Dermis blood vessel endothelial cell (primary cell): ENCODE measurements at places on chromosomes 3 and 15. TPM values are rescaled to one million over a fixed set of nuclear protein-coding genes. Genes with fewer than 3 reads are reported as not detected.

DNA sequence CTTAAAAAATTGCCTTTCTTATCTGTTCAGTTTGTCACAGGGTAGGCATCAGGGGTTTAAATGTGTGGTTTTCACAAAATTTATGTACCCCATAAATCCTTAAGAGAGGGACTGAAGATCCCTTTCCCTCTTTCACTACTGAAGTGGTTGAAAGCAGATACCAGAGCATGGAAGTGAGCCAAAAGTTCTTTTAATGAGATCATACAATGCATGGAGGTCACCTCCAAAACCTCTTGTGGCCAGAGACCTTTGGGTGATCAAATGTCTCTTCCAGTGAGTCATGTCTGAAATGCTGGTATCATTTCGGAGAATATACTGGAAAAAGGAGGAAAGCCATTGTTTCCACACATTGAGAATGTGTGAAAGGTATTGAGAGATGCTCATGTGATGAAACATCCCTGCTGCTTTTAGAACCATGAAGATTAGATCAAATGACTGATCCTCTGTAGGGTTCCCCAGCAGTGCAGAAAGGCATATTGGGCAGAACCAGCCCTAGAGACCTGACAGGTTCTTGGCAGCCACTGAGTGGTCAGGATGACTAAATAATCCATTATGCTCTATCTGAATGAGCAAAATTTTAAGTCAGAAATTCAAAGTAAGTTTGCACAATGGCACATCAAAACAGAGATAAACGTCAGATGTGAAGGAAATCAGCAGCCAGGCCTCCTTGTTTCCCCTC, 165.8 kb upstream of the SLC2A2 start:
- DNase-seq = peak; percentile 87

DNA sequence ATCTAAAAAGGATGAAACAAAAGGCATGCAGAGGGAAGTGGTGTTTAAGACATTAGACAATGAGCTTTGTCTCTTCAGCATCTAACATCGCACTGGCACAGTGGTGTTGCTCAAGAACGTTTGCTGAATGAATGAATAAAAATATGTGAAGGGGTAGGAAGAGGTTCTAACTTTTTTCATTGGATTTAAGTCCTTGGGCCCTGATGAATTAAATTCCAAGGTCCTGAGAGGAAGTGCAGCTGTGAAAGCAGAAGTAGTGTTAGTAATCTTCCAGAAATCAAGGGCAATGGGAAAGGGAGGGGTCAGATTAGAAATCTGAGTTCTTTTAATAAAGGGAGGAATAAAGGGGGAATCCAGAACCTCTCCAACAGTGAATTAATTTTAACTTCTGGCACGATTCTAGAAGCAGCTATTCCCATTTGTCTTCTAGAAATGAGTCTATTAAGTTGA, 29.6 kb downstream of the TLNRD1 start:
- peak; percentile 48 for DNase-seq

DNA sequence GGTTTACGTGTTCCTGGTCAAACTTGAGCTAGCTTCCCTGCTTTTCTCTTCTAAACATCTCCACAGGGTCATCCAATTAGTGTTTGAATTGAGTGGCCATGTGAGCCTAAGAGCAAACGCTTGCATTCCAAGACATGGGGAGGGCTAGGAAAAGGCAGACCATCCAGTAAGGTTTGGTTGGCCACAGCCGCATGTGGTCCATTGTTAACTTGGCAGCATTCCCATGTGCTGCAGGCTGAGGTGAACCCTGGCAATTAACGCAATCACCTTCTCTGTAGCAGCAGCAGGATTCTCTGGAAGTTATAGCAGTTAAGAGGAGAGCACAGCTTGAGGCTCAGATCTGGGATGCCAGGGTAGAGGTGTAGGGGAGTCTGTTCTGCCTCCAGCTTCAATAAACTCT, 502.2 kb upstream of the LMCD1 start:
- no peak for DNase-seq

- DNase-seq = peak; percentile 91
Observed at GRCh38 chr3:128095222-128095703, 28.3 kb downstream of the RUVBL1 start.

DNA sequence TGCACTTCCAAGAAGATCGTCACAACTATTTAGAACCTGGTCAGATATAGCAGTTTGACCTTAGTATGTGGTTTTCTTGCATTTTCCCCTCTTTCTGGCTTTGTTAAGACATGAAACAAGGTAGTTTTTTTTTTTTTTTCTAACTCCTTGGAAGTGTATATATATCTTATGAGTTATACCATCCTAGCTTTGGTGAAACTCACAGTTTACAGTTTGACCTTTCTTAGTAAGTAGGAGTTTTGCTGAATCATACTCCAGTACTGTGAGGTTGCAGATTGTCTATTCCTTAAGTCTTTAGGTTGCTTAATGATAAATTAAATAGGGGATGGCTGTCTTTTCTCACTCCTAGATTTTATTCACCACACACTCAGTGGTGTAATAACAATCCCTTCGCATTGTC, 325.0 kb downstream of the RBMS3 start:
- no peak for DNase-seq

GRCh38 chr15:91553196-91553854, 300.2 kb upstream of the SLCO3A1 start:
- no peak for DNase-seq

- no peak for DNase-seq
Observed at GRCh38 chr3:155550391-155550790, 194.5 kb downstream of the PLCH1 start.

GRCh38 chr15:78387246-78388037, 47.3 kb downstream of the CRABP1 start:
- no peak for DNase-seq

GRCh38 chr3:140224307-140224706, 289.3 kb downstream of the CLSTN2 start:
- DNase-seq = no peak

DNA sequence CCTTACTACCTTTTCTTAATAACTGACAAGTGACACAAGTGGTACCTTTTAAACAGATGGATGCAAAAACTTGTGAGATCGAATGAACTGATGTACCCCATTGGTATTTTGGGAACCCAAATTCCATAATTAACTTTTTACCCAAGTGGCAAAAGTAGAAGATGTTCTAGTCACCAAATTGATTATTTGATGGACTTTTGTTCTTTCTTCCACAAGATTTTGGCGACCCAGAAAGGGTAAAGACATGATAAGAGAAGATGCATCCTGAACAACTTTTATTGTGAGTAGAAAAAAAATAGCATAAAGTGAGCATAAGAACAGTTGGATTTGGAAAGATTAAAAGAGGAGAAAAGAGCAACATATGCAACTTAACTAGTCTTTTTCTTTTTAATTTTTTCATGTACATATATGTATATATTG, 159.5 kb downstream of the TIGIT start:
- DNase-seq = no peak

The CHRD gene
- 0.23 and 0.34 TPM in 2 replicates for total RNA-seq

GRCh38 chr3:53192608-53193007, 31.6 kb downstream of the PRKCD start:
- DNase-seq = no peak

- DNase-seq = no peak
Observed at GRCh38 chr3:183259087-183259486, 6.0 kb downstream of the B3GNT5 start.

The STAC gene
- total RNA-seq = 0.37 and 1.2 TPM in 2 replicates

The DNAH12 gene
- total RNA-seq = under 0.01 and 0.17 TPM in 2 replicates

- DNase-seq = no peak
Observed at GRCh38 chr15:91572110-91572509, 281.4 kb upstream of the SLCO3A1 start.

DNA sequence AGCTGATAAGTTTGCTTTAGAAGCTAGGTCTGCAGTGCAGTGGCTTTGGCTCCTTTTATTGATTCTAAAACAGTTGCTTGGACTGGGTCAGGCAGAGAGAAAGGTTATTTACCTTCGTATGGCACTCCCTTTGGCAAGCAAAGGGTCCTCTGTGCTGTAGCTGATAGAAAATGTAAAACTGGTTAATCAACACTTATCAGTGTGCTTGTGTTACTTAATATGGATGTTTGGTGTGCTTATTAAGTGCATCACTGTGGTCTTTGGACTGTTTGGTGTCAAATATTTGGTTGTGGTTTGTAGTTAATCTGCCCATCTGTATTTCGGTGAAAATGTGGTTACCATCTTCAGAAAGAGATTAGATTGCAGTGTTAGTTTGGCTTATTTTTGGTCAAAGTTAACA, 16.0 kb downstream of the UBE2E2 start:
- DNase-seq = no peak

GRCh38 chr15:42707873-42708544, 28.9 kb downstream of the CDAN1 start:
- peak; percentile 65 for DNase-seq

DNA sequence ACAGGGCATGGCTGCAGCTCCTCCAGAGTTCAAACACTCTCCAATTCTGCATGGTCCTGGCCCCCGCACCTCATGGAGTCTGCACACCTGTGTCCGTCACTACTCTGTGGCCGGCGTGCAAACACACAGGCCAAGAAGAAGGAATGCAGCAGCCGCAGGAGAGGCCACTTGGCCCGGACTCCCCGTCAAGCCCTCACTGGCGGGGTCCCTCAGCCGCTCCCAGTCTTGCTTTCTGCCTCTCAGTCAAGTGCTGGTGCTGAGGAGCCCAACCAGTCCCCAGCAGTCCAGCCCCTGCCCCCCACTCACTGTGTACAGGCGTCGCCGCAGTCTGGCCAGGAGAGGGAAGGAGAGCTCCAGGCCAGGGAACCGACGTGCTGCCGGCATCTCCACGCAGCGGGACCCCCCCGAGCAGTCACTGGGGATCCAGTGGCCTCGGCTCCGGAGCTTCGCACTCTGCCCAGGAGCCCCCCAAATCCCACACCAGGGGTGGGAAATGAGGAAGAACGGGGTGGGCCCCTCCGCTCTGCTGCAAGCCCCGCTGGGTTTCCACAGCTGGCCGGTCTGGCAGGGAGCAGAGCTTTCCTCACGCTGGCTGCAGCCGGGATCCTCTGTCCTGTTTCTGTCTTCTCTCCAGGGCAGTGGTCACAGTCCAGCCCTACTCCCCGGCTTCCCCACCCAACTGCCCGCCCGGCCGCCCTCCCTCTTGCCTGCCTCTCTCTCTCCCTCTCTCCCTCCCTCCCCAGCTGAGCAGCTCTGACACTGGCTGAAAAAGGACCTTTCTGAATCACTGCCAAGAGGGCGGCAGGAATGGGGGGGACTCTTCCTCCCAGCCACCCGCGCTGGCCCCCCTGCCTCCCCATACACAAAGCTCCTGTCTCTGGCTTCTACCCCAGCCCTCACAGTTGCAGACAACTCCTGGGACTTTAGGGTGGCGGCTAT, 16.0 kb downstream of the TNK2 start:
- peak; percentile 67 for DNase-seq

DNA sequence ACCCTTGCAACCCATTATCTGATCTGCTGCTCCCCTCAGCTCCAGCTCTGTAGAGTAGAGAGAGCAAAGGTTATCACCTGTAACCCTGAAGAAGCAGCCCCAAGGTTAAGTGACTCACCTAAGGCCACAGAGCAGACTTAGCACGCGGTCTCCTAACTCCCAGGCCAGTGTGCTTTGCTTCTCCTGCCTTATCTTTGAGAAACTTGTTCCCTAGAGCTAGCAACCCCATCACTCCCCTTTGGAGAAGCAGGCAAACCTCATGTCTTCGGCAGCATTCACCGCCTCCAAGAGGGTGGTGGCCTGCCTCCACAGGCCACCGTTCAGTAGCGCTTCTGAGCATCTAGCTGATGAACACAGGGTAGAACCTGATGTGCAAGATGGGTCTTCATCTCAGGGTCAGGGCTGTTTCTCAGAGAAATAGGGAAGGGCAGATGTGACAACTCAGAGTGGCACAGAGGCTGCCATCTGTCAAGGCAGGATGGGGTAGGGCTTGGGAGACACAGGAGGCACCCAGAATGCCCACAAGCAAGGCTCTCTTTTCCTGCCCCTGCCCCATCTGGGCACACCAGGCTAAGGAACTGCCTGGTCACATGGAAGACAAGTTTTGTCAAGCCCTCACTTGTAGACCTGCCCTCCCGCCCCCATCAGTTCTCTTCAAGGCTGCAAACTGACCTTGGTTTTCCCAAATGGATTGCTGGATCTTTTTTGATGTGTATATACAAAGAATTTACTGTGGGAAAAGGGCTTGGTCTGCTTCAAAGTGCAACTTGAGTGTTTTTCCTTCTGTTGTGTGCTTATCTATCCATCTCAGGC, 34.9 kb upstream of the CLK3 start:
- no peak for DNase-seq

- DNase-seq = no peak
Observed at GRCh38 chr3:43528498-43529099, 93.2 kb downstream of the ANO10 start.

The USP3 gene
- 39.7 and 47.6 TPM in 2 replicates for total RNA-seq

GRCh38 chr15:74302821-74303359, 64.6 kb downstream of the CYP11A1 start:
- peak; percentile 58 for DNase-seq
